ENCODE measurements at places on chromosomes 6 and 20.

DNA sequence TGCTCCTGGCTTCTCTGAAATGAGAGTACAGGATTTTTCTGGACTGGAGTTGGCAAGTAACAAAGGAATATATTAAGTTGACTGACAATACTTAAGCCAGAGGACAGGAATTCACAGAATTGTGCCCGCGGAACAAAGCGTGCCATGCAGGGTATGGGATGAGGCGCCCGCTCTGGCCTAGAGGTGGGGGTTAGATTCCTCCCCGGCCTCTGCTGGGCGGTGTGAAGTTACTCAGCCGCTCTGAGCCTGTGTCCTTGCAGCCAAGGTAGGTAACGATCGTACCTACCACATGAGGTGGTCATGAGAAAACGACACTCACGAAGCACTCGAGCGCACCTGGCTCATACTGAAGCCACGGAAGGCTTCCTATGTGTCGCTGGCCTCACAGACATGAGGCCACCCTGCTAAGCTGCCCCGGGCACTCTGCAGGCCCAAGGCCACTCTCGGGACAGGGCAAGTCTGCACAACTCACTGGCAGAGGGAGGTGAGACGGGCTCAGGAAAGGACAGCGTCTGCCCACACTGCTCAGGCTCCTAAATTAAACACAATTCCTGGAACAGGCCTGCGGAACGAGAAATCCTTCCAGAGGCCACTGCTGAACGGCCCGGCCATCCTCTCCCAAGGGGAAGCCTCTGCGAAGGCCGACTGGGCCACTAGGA lies 70.8 kb downstream of the PSMG4 start:
- no peak for DNase-seq

DNA sequence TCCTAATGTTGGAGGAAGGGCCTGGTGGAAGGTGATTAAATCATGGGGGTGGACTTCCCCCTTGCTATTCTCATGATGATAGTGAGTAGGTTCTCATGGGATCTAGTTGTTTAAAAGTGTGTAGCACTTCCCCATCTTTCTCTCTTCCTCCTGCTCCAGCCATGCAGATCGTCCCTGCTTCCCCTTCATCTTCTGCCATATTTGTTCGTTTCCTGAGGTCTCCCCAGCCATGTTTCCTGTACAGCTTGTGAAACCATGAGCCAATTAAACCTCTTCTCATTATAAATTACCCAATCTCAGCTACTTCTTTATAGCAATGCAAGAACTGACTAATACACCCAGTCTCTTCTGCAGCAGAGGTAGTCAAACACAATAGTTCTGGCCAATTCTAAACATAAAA lies 5.4 kb downstream of the EPM2A start:
- DNase-seq, result no peak

- no peak for DNase-seq
Measured at GRCh38 chr20:44704551-44704971, 10.6 kb upstream of the CCN5 start.

DNA sequence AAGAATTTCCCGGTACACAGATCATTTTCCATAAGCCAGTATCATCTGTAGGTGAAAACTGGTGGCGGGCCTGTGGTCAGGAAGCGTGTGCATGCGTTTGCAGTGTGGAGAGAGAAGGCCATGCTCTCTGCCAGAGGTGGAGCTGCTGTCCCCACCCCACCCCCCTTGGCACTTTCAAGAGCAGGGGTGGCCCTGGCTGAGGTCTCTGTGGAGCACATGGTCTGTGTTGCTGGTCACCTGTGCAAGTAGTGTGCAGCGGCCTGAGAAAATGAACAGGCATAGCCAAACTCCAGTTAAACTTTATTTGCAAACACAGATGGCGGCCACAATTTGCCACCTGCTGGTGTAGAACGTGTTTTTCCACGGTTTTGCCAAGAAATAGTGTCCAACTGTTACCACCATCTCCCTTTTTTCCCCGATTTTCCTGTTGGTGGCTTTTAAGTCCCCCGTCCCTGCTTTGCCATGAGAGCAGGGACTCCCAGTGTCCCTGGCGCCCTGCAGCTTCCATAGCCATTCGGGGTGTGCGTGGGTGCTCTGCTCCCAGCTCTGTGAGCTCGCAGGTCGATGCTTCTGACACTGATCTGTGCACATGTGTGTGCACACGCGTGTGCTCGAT lies 2.5 kb downstream of the ADRM1 start:
- DNase-seq, result no peak

- no peak for DNase-seq
Measured at GRCh38 chr20:40843251-40843650, 154.2 kb upstream of the MAFB start.

DNA sequence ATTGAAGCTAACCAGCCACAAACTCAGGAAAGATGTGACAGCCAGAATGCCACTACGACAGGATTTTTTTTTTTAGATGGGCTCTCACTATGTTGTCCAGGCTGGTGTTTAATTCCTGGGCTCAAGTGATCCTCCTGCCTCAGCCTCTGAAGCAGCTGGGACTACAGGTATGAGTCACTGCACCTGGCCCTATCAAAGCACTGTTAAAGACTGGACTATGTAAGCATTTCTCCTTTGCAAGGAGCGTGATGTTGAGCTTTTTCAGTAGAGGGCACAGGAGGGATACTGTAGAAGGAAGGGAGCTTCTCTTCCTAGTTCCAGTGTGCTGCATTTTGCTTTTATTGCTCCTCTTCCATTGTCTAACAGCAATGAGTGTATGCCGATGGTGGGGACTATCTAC lies 35.8 kb downstream of the ZBTB9 start:
- no peak for DNase-seq

DNA sequence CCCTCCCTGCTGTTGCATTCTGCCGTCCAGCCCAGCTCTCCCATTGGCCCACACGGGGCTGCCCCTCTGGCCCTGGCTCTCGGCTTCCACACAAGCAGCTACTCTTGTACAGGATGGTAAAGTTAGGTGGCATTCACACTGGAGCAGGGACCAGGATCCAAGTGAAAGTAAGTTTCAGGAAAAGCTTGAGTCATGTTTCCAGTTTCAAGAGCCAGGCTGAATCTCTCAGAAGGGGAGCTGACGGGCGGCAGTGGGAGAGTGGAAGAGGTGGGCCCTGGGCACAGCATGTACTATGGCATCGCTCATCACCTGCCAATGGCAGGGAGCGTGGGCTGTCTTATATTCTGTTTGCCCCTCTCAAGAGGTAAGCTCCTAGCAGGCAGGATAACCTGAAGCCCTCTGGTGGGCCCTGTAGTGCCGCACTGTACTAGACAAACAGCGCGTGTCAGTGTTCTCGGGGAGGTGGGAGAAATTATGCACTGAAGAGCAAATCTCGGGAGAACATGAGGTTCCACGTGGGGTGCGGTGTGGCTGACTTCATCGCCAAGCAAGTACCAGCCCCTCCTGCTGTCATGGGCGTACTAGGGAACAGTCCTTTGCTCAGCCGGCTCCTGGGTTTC lies 241.5 kb downstream of the NRN1 start:
- no peak for DNase-seq

DNA sequence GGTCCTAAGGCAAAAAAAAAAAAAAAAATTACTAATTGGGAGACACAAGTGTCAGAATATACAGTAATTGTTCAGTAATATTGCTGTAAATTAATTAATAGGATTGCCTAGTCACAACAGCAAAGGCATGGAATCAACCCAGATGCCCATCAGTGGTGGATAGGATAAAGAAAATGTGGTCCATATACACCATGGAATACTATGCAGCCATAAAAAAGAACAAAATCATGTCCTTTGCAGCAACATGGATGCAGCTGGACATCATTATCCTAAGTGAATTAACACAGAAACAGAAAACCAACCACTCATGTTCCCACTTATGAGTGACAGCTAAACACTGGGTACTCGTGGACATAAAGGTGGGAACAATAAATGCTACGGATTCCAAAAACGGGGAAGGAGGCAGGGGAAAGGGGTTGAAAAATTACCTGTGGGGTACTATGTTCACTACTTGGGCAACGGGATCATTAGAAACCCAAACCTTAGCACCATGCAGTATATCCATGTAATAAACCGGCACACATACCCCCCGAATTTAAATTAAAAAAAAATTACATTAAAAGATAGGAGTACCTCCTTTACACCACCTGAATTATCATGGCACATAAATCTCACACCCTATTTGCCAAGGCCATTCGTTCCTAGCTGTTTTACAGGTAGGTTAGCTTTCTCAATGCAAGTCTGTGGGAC lies 689 bp upstream of the PFDN4 start:
- no peak for DNase-seq

All from activated T-cell treated with anti-CD3 and anti-CD28 coated beads, Interleukin-2, amount 50 U/mL, for 48 hours (primary cell).